ENCODE measurements at places on chromosomes 2 and 18.

DNA sequence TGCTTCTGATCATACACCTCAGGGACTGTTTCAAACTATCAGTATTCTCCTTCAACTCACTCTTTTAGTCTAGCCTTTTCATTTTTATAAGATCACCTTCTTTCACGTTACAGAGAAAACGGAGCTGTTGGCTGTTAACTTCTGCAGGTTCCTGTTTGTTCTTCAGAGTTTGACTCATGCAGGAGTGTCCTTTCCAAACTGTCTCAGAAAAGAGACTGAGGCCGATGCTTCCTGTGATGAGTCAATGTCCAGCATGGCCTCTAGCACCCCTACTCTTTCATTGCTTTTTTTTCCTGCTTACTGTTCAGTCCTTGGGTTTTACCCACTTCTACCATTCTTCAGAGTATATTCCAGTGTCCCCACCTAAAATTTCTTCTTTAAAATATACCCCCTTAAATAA, 240.8 kb upstream of the RGPD4 start:
- DNase-seq, result no peak

DNA sequence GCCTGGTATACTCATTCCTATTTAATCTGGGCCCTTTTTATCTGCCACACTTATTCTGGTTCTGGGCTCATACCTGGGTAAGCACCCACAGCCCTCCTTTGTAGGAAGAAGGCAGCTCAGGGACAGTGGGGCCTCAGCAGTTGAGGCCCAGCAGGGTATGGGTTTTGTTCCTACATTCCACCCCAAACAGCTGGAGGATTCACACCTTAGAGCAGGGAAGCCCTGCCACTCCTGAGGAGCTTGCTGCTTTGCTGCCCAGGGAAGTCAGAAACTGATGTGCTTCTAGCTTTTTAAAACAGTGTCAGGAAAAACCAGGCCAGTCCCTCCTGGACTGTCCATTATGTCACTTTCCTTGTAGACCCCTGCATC, 1.2 kb upstream of the LBX2 start:
- no peak for DNase-seq

DNA sequence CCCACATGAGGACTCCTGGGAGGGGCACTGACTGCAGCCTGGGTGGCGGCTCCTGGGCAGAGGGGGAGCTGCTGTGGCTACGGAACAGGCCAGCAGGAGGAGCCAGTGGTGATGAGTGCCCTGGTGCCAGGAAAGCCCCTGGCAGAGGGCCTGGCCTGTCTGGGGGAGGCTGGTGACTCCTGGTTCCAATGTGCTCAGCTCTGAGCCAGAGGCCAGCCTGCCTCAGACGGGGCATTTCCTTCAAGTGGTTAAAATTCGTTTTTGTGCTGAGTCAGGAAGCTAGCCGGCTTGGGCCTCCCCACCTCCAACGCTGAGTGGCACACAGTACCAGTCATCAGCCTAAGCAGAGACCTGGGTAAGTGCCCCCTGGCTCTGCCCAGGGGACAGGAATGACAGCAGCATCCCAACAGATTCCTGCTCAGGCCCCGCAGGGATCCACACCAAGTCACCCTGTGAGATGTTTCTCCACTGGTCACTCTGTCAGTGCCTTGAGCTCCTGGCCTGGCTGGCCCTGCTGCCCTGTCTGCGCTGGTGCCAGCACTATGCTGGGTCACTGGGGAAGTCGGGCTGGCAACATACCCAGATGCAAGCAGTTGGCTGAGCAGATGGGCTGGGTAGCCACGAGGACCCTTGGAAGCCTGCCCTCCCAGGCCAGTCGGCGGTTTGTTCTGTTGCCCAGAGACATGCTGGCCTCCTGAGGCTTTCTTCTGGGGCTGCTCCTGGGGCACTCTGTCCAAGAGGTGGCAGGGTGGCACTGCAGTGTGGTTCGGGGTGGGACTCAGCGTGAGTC, 7.1 kb upstream of the KLF11 start:
- DNase-seq, result peak; percentile 67

- DNase-seq, result no peak
These were observed 94.6 kb downstream of the PLEKHM3 start for GRCh38 chr2:207930747-207931146.

DNA sequence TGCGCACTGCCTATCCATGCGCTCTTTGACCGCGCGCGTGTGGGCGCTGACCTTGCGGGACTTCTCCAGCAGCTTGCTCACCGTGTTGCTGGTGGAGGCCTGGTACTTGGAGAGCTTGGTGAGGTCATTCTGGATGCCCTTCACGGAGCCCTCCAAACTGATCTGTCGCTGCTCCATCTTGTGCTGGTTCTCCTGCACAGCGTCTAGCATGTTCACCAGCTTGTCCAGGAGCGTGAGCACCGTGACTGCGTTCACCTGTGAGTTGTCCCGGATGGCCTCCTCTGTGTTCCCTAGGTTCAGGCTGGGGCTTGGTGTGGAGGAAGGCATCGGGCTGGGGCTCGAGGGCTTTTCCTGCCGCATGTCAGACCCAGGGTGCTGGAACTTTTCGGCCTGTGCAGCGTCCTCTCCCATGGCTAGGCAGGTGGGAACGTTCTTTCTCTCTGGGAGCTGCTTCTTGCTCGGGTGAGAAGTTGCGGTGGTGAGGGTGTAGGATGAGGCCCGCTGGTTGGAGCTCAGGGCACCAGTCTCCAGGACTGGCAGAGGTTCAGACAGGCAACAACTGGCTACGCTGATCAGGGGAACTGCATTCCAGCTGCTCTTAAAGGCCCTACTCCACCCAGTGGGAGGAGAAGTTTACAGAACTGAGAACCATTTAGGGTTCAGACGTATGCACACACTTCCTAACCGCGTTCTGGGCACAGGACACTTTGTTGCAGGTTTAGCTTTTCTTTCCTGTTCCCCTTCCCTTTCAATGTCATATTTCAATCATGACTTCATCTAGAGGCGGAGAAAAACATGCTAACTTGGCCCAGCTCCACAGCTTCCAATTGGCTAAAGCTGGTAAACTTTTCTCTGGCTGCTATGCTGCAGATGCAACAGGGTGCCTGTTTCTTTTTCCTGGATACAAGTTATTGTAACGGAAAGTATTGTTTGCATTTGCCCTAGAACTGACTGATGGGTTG, at the start of gene CAVIN2:
Gene CAVIN2 (minus strand): TSS at position 574 of the 962 bp plus-strand sequence. CDS start 163 bp downstream, at position 411.
- no peak for DNase-seq

GRCh38 chr2:207073801-207074678, 91.7 kb downstream of the KLF7 start:
- peak; percentile 59 for DNase-seq
